ENCODE measurements at places on chromosomes 5 and 9. TPM values are rescaled to one million over a fixed set of nuclear protein-coding genes. Genes with fewer than 3 reads are reported as not detected.

The IFNA21 gene
- total RNA-seq = not detected

The SLC36A2 gene
- total RNA-seq = not detected

The IFNA2 gene
- not detected for total RNA-seq

The RASGRF2 gene
- total RNA-seq = 1.6 TPM

The ITK gene
- total RNA-seq = 0.05 TPM

The CLIC3 gene
- 5.1 TPM for total RNA-seq

The SLC2A6 gene
- total RNA-seq = 20.2 TPM

The DIPK1B gene
- 9.4 TPM for total RNA-seq

The PARP8 gene
- total RNA-seq = 0.11 TPM

Measured in A549 treated with GW870086 at 1 μM for 4 hours (cell line).